ENCODE measurements at places on chromosomes 12 and 14.

- no peak for DNase-seq
These were observed 495.8 kb upstream of the GARIN6 start for GRCh38 chr12:99151744-99152143.

DNA sequence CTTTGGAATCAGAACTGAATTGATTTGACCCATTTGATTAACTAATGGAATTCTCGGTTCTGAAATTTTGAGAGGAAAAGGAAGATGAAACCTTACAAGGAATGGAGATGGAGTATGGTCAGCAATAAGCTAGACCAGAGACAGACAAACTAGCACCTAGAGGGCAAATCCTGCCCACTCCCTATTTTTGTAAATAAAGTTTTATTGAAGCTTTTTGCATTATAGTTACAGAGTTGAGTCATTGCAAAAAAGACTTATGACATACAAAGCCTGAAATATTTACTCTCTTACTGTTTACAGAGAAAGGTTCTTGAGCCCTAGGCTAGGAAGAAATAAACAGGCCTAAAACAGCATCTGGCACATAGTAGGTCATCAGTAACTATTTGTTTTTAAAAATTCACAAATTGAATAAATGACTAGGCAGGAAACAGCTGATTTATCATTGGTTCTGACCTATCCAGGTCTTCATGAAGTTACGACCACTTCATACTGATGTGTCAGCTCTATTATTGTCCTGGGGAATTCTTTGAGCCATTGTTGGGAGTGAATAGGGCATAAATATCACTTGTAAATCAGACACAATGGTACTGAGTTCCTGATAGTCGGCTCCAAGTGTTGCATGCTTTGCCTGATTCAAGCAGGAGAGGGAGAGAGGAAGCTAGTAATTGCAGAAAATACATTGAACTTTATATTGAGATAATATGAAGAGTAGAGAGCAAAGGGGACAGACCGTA lies 14.6 kb upstream of the STAB2 start:
- DNase-seq: no peak

- DNase-seq: no peak
These were observed 62.7 kb downstream of the HMGA2 start for GRCh38 chr12:65886996-65887395.

DNA sequence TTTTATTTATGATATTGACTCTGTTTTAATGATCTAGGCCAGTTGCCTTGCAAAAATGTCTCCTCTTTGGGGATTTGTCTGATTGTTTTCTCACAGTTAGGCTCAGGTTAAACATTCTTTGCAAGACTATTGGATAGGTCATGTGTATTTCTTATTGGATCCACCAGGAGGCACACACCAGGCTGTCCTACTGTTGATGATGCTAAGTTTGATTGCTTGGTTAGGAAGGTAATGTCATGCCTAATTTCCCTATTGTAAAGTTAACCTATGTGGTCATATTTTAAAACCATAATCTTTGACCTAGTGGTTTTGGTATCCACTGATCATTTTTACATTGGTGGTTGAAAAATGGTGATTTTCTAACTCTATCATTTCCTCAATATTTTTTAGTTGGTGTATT lies 137.1 kb downstream of the BRMS1L start:
- DNase-seq: no peak

DNA sequence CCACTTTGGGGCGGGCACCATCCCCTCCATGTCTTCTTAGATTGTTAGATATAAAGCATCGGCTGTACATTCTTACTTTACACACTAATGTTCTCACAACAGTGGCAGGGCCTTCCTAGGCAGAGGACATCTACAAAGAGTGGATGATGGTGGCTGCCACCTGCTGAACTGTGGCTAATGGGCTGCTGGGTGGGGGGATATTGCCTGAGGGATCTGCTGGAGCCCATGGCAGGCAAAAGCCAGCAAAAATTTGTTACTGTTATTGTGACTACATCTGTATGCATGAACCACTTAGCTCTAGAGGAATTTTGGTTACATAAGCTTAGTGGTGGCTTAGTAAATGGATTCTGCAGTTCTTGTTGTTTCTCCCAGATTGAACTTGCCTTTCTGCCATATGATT lies 52.6 kb downstream of the DIP2B start:
- no peak for DNase-seq

- DNase-seq: no peak
These were observed 51.9 kb upstream of the PTHLH start for GRCh38 chr12:28024231-28024995.

DNA sequence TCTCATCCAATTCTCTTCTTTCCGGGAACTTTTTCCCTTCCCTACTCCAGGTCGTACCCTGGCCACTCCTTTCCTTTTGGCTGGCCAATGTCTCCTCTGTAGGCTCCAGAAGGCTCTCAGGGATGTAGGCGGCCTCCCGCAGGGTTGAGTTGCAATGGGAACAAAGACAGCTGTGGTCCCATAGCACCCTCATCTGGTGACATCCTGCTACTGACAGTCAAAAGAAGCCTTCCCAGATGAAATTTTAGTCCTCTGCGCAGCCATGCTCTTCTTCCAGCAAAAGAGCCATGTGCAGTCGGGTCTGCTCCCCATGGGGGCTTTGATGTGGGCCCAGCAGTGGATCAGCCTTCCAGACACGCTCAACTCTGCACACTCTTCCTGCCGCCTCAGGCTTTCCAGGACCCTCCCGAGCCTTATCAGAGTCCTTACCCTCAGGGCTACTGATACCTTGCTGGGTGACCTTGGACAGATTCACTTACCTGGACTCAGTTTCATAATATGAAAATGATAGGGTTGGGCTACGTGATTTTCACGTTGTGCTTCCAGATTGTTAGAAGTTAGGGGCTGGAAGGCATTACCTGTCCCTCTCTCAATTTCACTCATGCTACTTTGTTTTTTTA lies 5.5 kb upstream of the CELA1 start:
- DNase-seq: peak; percentile 23

DNA sequence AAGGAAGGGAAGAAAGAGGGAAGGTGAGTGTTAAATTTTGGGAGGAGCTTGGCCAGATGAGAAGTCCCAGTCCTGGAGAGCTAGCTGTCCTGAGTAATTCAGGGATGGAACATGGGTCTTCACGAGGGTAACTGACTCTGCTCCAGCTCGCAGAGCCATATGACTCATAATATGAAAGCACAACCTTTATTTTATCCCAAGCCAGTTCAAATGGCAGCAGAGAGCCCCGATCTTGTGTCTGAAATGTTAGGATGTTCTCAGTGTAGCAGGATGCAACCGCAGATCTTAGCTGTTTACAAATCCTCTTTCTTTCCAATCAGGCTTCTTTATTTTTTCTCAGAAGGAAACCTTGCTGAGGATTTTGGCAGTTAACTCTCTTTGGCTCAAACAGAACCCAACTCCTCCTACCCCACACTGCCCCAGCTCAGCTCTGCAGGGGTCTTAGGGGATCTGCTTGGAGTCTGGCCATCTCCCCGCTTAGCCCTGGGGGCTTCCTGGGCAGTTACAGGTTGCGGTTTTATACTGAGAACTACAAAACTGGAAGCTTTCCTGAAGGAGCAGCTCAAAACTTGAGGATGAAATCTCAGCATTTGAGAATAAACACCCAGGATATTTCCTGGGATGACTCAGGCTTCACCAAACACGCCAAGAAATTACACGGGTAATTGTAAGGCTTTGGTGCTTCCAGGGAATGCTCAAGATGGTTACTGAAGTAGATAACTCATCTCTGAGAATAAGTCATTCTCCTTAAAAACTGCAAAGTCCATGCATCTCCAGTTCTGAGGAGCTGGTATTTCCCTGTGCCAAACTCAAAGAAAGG lies 92.5 kb downstream of the VCPKMT start:
- DNase-seq: no peak

DNA sequence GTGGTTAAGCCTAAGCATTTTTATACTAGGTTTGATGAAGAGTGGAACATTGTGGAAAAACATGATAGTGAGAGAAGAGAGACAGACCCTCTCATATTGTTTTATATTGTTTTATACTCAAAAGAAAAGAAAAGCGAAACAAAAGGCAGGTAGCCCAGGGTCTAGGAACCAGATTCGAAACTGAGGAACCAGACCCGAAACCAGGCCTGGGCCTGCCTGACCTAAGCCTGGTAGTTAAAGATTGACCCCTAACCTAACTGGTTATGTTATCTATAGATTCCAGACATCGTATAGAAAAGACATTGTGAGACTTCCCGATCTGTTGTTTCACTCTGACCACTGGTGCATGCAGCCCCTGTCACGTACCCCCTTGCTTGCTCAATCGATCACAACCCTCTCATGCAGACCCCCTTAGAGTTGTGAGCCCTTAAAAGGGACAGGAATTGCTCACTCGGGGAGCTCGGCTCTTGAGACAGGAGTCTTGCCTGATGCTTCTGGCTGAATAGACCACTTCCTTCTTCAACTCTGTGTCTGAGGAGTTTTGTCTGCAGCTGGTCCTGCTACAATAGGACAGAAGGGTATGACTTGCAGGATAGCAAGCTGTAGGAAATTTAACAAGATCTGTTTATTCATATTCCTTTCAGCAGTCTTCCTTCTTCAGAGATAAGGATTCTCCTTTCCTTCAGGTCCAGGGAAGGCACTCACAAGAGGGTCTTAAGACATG lies 147.1 kb upstream of the PLEKHA5 start:
- DNase-seq: no peak

DNA sequence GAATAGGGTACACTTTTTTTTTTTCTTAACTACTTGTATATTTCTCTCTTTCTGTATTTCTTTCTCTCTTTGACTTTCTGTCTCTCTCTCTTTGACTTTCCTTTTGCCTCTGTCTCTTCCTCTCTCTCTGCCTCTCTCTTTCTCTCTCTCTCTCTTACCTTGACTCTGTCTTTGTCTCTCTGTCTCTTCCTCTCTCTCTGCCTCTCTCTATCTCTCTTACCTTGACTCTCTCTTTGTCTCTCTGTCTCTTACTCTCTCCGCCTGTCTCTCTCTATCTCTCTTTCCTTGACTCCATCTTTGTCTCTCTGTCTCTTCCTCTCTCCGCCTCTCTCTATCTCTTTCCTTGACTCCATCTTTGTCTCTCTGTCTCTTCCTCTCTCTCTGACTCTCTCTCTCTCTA lies 62.4 kb upstream of the PRMT8 start:
- no peak for DNase-seq

DNA sequence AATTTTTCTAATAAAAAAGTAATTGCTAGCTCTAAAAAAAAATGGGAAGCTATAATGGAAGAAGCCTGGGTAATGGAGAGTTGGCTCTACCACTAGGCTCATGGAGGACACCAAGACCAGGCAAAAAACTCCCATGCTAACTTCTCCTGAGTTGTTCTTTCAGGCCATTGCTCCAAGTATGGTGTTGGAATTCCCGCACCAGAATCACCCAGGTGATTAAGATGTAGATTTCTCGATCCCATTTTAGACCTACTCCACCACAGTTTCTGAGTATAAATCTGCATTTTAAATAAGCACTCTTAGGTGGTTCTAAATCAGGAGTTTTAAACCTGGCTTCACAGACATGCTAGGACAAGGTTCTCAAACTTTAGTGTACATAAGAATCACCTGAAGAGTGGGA lies 221.0 kb downstream of the EMP1 start:
- no peak for DNase-seq

GRCh38 chr14:62329427-62329826 lies 567.2 kb downstream of the SNAPC1 start:
- no peak for DNase-seq

DNA sequence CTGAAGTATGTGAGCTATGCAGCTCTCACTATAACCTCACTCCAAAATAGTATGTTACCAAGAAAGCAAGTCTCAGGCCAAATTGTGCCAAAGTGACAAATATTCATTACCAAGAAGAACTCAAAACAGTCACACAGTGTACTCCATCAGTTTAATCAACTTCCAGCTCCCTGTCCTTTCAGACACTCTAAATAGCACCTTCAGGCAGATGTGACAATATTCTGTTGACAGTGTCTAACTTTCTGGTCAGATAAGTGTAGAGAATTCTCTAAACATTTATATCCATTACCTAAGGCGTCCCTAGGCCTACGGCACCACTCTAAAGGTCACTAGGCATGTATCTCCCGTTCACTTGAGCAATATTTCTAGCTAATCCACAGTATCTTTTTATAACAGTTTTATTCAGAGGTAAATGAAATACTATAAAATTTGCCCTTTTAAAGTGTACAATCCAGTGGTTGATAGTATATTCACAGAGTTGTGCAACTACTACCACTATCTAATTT lies 21.7 kb downstream of the CPNE8 start:
- no peak for DNase-seq

- no peak for DNase-seq
These were observed 7.8 kb upstream of the SERPINA9 start for GRCh38 chr14:94483729-94484275.

GRCh38 chr12:78062786-78063185 lies 232.1 kb downstream of the NAV3 start:
- no peak for DNase-seq

- DNase-seq: no peak
These were observed 365.9 kb upstream of the NOVA1 start for GRCh38 chr14:26963711-26964110.

DNA sequence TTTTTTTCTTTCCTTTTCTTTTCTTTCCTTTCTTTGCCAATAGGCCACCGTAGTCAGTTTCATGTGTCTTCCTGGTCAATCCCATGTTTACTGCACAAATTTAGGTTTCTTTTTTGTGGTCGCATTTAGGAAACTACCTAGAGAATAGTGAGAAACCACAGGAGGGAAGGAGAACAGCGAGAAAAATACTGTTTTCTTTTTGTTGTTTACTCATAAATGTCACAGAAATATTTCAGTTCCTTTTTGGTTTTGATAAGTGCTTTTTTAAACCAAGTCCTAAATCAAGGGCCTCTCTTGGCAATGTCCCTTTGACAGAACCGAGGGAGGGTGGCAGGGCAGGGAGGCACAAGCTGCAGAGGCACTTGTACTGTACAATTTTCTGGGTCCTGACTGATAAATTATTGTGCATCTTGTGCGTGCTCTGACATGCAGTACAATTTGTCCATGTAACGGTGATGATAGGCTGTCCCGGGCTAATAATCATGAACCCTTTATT lies 326.1 kb downstream of the CACNA1C start:
- DNase-seq: no peak

DNA sequence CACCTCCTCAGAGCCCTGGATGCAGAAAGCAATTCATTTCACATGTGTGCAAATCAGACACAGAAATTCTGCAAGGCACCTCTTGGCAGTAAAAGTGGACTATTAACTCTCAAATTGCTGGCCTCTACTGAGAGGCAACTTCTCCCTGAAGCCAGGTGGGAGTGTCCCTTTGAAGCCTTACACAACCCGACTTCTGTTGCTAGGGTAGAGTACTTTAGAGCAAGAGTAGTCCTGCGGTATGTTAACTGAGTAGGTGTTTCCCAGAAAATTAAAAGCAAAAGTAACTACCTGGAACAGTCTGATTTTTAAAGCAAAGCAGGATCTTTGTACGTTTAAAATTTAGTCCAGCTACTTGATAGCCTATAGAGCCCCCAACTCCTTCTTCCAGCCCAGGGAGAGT lies 483.4 kb downstream of the DIO2 start:
- DNase-seq: no peak

GRCh38 chr14:96062010-96062409 lies 22.8 kb downstream of the C14orf132 start:
- no peak for DNase-seq
